ENCODE measurements at places on chromosomes 12 and 14. TPM values are rescaled to one million over a fixed set of nuclear protein-coding genes. Genes with fewer than 3 reads are reported as not detected.

The GLIPR1L2 gene
- total RNA-seq = not detected

The STXBP6 gene
- total RNA-seq = 14.3 TPM

The MDGA2 gene
- not detected for total RNA-seq

The ASCL1 gene
- total RNA-seq = not detected

The KRT75 gene
- total RNA-seq = not detected

The KRT83 gene
- total RNA-seq = not detected

GRCh38 chr14:49959822-49960408, 67.0 kb downstream of the ARF6 start:
- H3K36me3 ChIP-seq = no peaks in the 10 kb centered on the region
- H3K4me1 ChIP-seq = peaks cover 11% of the 10 kb centered on the region
- no peak for DNase-seq
- no peak overlapping the region for H3K27ac ChIP-seq
- H3K4me3 ChIP-seq = no peak overlapping the region
- no peaks in the 10 kb centered on the region for H3K27me3 ChIP-seq

GRCh38 chr12:108449478-108449877, 65.6 kb upstream of the FICD start:
- H3K27me3 ChIP-seq = no peaks in the 10 kb centered on the region
- H3K27ac ChIP-seq = no peak overlapping the region
- no peak for DNase-seq
- H3K4me1 ChIP-seq = no peaks in the 10 kb centered on the region
- H3K4me3 ChIP-seq = no peak overlapping the region

GRCh38 chr12:88496891-88497371, 83.3 kb downstream of the KITLG start:
- no peaks in the 10 kb centered on the region for H3K27me3 ChIP-seq
- H3K4me3 ChIP-seq = no peak overlapping the region
- no peak overlapping the region for H3K27ac ChIP-seq
- H3K36me3 ChIP-seq = peaks cover 7% of the 10 kb centered on the region

DNA sequence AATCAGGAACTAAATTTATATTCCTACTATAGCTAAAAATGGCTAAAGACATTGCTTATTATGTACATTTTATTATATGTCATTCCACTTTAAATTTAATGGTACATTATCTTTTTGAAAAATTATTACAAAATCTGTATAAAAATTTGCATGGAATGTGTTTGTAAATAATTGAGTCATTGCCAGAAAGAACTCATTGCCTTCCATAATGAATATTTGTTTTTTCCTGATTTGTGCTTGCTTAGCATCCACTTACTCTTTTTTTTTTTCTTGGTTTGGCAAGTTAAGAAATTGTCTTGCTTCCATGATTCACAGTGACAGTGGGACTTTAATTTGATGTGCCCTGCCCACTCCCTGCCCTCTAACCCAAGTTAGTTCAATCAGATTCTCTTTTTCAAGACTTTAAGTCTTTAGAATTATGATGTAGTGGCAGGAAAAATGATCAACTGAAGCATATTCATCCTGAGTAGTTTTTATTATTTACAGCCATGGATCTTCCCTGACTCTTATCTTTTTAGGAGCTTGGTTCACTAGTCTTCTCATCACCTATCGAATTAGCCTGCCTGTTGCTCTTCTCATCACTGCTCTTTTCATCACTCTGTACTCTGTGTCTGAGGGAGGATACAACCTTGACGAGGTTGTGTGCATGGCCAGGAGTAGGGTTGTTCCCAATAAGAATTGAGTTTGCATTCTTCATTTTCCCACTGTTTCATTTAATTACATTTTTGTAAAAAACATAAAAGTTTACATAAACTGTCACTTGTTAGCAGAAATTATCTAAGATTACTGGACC, 442.0 kb downstream of the BTG1 start:
- no peak for DNase-seq
- H3K36me3 ChIP-seq = no peaks in the 10 kb centered on the region
- H3K27me3 ChIP-seq = no peaks in the 10 kb centered on the region
- H3K27ac ChIP-seq = no peak overlapping the region
- no peak overlapping the region for H3K4me3 ChIP-seq

GRCh38 chr12:53616950-53617349, 9.2 kb downstream of the ATF7 start:
- DNase-seq = no peak
- H3K36me3 ChIP-seq = peaks cover 5% of the 10 kb centered on the region
- H3K4me3 ChIP-seq = no peak overlapping the region
- no peaks in the 10 kb centered on the region for H3K27me3 ChIP-seq
- no peaks in the 10 kb centered on the region for H3K4me1 ChIP-seq
- no peak overlapping the region for H3K27ac ChIP-seq

GRCh38 chr14:31326111-31326510, 94.2 kb downstream of the HEATR5A start:
- DNase-seq = peak; percentile 39
- H3K4me3 ChIP-seq = no peak overlapping the region
- no peaks in the 10 kb centered on the region for H3K4me1 ChIP-seq
- H3K27ac ChIP-seq = no peak overlapping the region
- peaks cover 13% of the 10 kb centered on the region for H3K36me3 ChIP-seq

GRCh38 chr12:92140896-92141536, 4.6 kb downstream of the BTG1 start:
- peak overlapping the region; percentile 35 for H3K27ac ChIP-seq
- peak overlapping the region; percentile 88 for H3K4me3 ChIP-seq
- no peaks in the 10 kb centered on the region for H3K27me3 ChIP-seq
- peaks cover 28% of the 10 kb centered on the region for H3K36me3 ChIP-seq
- H3K4me1 ChIP-seq = peaks cover 7% of the 10 kb centered on the region

DNA sequence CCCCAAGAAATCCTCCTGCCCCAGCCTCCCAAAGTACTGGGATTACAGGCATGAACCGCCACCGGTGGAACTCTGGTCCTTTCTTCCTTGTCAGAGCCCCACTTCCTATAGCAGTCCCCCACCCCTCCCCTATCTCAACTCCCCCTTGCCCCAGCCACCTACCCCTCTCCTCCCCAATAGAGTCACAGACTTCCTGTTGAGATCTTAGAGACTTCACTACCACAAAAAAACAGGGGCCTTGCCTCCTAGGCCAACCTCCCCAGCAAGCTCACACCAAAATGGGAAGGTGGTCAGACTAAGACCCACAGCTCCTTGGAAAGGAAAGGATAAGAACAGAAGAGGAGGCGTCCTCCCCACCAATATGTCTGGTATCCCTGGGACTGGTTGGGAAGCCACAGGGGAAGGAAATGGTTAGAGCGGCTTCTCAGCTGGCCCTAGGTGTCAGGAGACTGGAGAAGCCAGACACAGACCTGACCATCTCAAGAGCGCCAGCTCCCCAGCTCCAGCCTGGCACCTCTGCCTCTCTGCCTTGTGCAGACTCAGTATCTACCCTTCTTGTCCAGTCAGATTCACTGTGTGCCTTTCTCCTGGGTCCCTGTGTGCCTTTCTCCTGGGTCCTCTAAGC, 8.5 kb downstream of the ITGB7 start:
- H3K36me3 ChIP-seq = no peaks in the 10 kb centered on the region
- no peak for DNase-seq
- no peaks in the 10 kb centered on the region for H3K4me1 ChIP-seq
- H3K27ac ChIP-seq = no peak overlapping the region
- peaks cover 2% of the 10 kb centered on the region for H3K27me3 ChIP-seq
- no peak overlapping the region for H3K4me3 ChIP-seq

DNA sequence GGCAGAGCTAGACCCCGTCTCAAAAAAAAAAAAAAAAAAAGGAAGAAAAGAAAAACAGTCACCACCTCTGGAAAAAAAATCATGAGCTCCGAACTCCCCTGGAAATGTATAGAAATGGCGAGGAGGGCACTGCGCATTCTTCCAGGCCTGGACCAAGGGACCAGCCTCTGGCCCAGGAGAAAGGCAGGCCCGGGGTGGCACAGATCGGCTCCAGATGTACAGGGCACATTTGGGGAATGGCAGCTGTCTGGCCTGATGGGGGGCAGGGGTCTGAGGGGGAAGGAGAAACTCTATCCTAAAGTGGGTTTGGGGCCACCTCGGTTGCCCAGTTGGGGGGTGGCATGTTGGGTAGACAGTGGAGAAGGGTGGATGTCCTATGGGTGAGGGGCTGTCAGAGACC, 46.0 kb upstream of the EML1 start:
- no peak for DNase-seq
- H3K4me3 ChIP-seq = no peak overlapping the region

DNA sequence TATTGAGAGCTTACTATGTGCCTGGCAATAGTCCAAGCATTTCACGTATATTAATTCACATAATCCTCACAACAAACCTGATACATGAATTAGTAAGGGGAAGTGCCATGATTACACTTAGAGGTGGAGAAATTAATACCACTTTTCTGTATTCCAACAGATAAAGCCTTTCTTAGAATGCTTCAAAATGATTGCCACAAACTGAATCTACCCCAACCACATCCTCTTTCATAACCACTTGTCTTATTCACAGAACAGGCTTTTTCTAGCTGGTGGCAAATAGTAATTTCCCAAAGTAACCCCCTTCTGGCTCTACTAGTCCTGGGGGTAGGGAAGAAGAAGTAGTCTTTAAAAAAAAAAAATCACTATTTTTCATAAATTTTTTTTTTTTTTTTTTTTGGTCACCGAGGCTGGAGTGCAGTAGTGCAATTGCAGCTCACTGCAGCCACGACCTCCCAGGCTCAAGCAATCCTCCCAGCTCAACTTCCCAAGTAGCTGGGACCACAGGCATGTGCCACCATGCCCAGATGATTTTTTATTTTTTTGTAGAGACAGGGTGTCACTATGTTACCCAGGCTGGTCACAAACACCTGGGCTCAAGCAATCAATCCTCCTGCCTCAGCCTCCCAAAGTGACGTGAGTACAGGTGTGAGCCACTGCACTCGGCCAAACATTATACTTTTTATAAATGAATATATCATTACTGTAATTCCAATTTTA, 59.0 kb upstream of the ARID2 start:
- no peaks in the 10 kb centered on the region for H3K36me3 ChIP-seq
- no peaks in the 10 kb centered on the region for H3K27me3 ChIP-seq
- peaks cover 4% of the 10 kb centered on the region for H3K4me1 ChIP-seq
- no peak overlapping the region for H3K4me3 ChIP-seq
- DNase-seq = no peak

DNA sequence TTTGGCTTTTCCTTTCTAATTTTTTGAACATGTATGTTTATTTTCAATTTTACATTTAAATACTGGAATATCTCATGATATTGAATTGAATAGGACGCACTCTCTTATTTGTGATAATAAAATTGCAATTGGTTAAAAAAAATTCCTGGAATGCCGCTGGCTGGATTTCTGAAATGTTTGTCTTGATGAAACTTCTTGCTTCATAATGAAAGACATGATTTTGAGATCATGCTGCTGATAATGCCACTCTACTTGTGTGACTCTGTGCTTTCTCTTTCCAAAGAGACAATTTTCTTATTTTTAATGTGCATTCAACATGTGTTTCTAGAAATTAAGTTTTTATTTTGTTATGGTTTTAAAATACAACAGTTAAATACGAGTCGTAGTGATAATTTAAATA, 465.7 kb upstream of the FAR2 start:
- no peaks in the 10 kb centered on the region for H3K36me3 ChIP-seq
- H3K27ac ChIP-seq = no peak overlapping the region
- no peak overlapping the region for H3K4me3 ChIP-seq
- DNase-seq = no peak

- no peak overlapping the region for H3K27ac ChIP-seq
- no peak overlapping the region for H3K4me3 ChIP-seq
- H3K27me3 ChIP-seq = no peaks in the 10 kb centered on the region
- peak; percentile 73 for DNase-seq
- no peaks in the 10 kb centered on the region for H3K4me1 ChIP-seq
- H3K36me3 ChIP-seq = no peaks in the 10 kb centered on the region
These were observed 19.8 kb downstream of the INSM2 start for GRCh38 chr14:35553808-35554207.

GRCh38 chr12:132477703-132478432, 12.1 kb upstream of the FBRSL1 start:
- H3K4me3 ChIP-seq = no peak overlapping the region
- H3K27ac ChIP-seq = no peak overlapping the region
- no peaks in the 10 kb centered on the region for H3K4me1 ChIP-seq
- peaks cover 24% of the 10 kb centered on the region for H3K27me3 ChIP-seq
- DNase-seq = no peak

DNA sequence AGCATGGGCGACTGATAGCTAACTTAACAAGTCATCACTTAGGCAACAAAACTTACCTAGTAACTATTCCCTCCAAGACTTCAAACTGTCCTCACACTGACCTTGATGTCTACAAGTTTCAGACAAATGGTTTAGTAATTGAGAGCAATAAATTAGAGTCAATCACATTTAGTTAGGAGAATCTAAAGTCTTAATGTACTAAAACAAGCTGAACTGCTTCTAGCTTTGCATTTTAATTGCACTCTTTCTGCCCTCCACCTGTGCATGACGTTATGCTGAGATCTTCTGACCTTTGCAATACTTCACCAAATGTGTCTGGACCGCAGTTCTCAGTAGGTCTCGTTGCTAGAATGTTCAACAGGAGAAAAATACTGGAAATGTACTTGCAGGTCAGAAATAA, 158.0 kb downstream of the PIK3C2G start:
- H3K36me3 ChIP-seq = no peaks in the 10 kb centered on the region
- H3K27ac ChIP-seq = no peak overlapping the region
- H3K4me3 ChIP-seq = no peak overlapping the region
- no peaks in the 10 kb centered on the region for H3K27me3 ChIP-seq

GRCh38 chr14:29016050-29016900, 249.7 kb downstream of the FOXG1 start:
- no peaks in the 10 kb centered on the region for H3K4me1 ChIP-seq
- H3K27ac ChIP-seq = no peak overlapping the region
- no peaks in the 10 kb centered on the region for H3K27me3 ChIP-seq
- no peak overlapping the region for H3K4me3 ChIP-seq

DNA sequence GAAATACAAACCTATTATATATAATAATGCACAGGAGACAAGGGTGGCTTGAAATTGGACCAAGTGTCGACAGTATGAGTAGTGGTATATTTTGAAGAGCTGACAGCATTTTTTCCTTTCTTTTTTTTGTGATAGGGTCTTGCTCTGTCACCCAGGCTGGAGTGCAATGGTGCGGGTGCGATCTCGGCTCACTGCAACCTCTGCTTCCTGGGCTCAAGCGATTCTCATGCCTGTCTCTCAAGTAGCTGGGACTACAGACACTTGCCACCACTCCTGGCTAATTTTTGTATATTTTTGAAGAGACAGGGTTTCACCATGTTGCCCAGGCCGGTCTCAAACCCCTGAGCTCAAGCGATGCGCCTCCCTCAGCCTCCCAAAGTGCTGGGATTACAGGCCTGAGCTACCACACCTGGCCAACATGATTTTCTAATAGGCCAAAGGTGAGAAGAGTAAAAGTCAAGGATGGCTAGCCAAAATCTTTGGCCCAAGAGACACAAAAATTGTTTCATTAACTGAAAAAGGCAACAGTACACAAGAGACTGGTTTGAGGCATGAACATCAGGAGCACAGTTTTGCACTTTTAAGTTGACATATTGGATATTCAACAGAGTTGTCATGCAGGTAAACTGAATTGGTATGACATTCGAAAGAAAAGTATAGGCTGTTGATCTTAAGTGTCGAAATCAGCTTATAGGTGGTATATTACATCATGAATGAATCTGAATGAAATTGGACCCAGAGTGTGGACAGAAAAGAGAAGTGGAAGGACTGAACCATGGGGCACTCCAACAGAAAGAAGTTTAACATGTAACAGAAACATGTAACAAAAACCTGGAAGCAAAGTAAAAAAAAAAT, 12.5 kb downstream of the HNRNPC start:
- no peak for DNase-seq
- no peak overlapping the region for H3K27ac ChIP-seq
- H3K36me3 ChIP-seq = peaks cover 40% of the 10 kb centered on the region
- peaks cover 9% of the 10 kb centered on the region for H3K4me1 ChIP-seq
- no peak overlapping the region for H3K4me3 ChIP-seq
